ENCODE measurements at places on chromosomes 2 and 18. TPM values are rescaled to one million over a fixed set of nuclear protein-coding genes. Genes with fewer than 3 reads are reported as not detected.
A peak's percentile ranks its signal among the peaks of the same experiment; 100 is the strongest.

Gene CCDC121
- 7.1 TPM for polyA plus RNA-seq

Gene HAAO
- 16.8 TPM for polyA plus RNA-seq

Gene SIX2
- polyA plus RNA-seq: 4.5 TPM

Gene PJVK
- 7.2 TPM for polyA plus RNA-seq

Gene CNDP1
- polyA plus RNA-seq: 0.08 TPM

Gene DNER
- polyA plus RNA-seq: 2.5 TPM

Gene ICOS
- not detected for polyA plus RNA-seq

Gene ST8SIA3
- not detected for polyA plus RNA-seq

Gene AGXT
- 0.05 TPM for polyA plus RNA-seq

Gene TCF23
- 0.18 TPM for polyA plus RNA-seq

Gene STAMBP
- 52.3 TPM for polyA plus RNA-seq

Gene ANKRD36C
- not detected for polyA plus RNA-seq

Gene GAREM1
- polyA plus RNA-seq: 8.9 TPM

Gene CFAP53
- 0.18 TPM for polyA plus RNA-seq

Gene CFC1
- polyA plus RNA-seq: not detected

Gene FOXI3
- polyA plus RNA-seq: 0.05 TPM

Gene BMP10
- polyA plus RNA-seq: not detected

Gene PARD6G
- not detected for polyA plus RNA-seq

Gene NEU2
- not detected for polyA plus RNA-seq

Gene DTNA
- polyA plus RNA-seq: 105 TPM

DNA sequence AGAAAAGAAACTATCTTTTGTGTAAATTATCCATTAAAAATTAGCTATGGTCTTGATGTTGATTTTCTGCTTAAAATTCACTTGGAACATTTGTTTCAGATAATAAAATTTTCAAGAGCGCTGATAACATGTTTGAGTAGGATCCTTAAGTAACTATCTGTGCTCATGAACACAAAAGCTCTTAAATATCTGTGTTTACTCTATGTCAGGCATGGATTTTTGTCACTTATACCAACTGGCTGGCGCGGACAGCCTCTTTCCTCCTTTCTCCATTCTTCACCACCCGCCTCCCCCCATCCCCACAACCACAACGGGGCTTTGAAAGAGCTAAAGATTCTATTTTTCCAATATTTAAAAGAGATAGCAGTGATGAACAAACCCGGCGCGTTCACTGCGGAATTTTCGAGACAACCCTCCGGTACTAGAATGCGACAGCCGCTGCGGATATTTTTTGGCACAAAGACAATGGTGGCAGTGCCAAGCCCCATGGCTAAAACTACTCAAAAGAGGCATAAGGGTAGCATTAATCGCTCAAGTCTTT, 181.5 kb downstream of the TCF4 start:
- no peak for DNase-seq

DNA sequence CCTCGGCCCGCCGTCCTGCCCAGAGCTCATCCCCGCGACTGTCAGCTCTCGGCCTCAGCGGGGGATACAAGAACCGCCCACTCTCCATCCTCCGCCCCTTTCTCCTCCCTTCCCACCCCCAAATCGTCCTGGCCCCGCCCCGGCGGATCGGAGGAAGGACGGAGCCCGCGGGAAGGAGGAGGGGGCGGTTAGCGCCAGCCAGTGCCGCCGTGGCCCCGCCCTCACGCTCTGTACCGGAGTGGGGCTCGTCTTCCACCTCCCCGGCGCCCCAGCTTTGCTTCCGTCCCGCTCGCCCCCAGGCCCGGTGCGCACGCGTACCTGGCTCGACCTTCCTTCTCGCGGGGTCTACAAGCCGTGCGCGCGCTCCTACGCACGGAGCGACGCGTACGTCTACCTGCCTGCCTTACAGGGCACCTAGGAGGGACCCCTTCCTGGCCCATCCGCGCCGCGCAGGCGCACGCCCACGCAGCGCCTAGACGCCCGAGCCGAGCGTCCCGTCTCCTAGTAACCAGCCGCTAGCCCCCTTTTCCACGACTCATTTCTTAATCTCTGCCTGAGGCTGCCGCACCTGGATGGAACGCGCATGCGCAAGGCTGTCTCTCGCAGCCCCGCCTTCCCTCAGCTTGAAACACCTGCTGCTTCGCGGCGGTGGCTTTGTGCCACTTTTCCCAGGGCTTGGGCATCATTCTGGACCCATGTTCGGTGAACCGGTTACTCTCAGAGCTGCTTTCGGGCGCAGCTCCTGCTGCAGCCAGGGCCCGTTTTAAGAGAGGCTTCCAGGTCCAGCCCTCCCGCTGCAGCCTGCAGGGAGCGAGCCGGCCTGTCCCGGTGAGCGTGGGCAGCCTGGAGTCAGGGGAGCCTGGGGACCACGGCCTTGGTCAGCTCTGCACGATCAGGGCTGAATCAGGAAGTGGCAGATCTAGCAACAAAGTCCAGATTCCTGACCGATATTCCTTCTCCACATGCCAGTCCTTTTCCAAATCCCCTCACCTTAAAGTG, at the start of gene C2orf15:
Gene C2orf15 (plus strand): TSS at position 598 of the 999 bp plus-strand sequence. CDS start 8,852 bp downstream, outside the sequence.
- peak; percentile 86 for DNase-seq

GRCh38 chr2:105776560-105776928, 31.8 kb downstream of the NCK2 start:
- DNase-seq: no peak

DNA sequence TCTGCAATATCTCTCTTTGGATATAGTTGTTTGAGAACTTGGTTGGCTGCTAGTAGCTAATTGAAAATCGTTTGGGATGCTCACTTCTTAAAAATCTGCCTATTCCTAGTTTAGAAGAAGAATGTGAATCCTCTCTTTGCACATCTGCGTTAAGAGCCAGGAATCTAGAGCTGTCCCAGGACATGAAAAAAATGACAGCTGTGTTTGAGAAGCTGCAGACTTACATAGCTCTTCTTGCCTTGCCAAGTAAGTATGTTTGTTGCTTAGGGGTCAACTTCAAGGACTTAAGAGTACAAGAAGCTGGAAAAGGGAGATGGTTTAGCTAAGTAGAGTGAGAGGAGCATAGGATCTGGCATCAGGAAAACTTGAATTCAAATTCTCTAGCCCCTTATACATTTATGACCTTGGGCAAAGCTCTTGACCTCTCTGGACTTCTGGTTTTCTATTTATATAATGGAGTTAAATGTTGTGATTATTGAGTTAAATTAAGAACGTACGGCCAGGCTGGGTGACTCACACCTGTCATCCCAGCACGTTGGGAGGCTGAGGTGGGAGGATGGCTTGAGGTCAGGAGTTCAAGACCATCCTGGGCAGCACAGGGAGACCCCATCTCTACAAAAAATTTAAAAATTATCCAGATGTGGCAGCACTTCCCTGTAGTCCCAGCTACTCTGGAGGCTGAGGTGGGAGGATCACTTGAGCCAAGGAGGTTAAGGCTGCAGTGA, 55.2 kb upstream of the STON1 start:
- DNase-seq: peak; percentile 70

- no peak for DNase-seq
Measured at GRCh38 chr2:137927846-137928245, 36.4 kb upstream of the HNMT start.

- no peak for DNase-seq
Measured at GRCh38 chr18:37426586-37426985, 139.0 kb downstream of the CELF4 start.

DNA sequence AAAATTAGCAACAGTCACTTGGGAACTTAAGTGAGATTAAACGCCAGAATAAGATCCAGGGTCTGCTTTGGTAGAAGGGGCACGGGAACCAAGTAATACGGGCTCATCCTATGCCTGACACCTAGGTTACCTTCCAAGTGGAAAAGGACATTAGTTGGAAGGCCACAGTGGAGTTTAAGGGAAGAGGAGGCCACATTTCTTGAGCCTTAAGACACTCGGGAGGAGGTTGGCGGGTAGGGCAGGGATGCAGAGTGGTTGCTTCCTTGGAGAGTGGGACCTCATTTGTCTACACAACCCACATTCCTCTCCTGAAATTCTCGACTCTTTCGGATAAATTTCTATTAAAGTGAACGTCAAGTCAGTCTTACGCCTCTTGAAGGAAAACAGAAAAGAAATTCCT, 510 bp upstream of the DNAH6 start:
- no peak for DNase-seq

- no peak for DNase-seq
Measured at GRCh38 chr18:11884396-11885030, 23.6 kb downstream of the MPPE1 start.

GRCh38 chr2:15082105-15083058, 449.9 kb downstream of the LRATD1 start:
- no peak for DNase-seq

- peak; percentile 41 for DNase-seq
Measured at GRCh38 chr2:219369447-219369861, 18.3 kb downstream of the DNPEP start.

DNA sequence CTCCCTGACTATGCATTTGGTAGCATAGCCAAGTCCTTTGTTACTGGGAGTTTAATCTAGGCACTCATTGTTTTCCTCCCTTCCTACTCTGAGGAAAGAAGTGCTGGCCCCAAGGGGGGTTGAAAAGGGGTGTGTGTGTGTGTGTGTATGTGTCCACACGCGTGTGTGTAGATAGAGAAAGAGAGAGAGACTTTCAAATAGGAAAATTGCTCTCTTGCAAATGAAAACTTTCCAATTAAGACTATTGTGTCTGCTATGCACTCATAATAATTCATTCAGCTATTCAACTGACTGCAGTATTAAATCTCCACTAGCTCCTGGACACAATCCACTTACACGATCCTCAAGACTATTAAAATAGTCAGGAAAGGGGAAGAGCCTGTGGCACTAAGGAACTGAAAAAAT, 92.9 kb upstream of the CSRNP3 start:
- DNase-seq: peak; percentile 4

GRCh38 chr2:175366815-175367214, 185.3 kb upstream of the ATP5MC3 start:
- peak; percentile 67 for DNase-seq

- no peak for DNase-seq
Measured at GRCh38 chr2:18912225-18912888, 323.0 kb upstream of the NT5C1B start.

DNA sequence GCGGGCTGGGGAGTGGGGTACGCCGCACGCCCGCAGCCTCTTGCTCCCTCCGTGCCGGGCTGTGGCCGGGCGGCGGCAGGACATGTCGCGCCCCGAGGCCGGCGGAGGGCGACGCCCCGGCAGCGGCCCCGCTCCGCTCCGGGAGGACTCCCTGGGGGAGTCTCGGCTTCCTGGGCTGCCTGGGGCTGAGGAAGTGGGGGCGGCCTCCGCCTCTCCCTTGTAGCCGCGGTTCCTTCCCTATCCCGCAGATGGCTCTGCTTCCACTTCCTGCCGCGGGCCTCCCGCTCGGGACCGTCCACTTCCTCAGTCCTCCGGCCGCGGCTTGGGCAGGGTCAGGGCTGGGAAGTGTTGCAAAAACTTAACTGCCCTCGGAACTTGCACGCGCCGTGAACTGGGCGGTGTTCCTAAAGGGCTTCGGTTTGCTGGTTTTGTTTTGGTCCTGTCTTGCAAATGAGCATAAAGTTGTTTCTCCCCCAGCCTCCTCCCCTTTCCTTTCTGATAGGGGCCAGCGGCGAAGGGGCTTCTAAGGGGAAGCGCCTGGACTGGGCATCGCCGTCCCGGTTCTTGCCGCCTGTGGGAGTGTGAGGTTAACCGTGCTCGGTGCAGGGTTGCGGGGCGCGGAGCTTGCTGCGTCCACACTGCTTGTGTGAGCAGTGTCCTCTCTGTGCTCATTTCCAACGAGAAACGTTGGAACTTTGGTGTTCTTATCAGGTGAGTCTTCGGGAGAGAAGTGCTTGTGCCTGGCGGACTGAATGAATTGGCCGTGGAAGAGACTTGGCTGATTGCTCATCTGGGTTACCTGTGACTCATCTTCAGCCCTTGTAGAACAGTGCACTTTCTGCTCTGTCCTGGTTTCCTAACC, 600 bp downstream of the RALB start:
- DNase-seq: peak; percentile 82

- no peak for DNase-seq
Measured at GRCh38 chr2:158730621-158731140, 64.4 kb upstream of the DAPL1 start.

DNA sequence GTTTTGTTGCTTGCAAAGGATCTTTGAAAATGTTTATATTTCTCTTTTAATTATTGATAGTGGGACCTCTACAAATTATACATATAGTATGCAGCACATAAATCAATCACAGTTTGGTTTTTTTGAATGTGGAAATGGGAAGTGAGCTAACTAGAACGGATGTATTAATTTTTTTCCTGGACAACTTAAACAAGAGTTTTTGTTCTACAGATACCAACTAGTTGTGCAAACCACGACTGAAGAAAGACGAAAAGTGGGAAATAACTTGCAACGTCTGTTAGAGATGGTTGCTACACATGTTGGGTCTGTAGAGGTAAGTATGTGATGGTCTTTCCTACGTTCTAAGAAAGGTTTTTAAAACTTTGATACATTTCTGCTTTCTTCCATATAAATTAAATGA, 39.2 kb downstream of the NDC80 start:
- no peak for DNase-seq

DNA sequence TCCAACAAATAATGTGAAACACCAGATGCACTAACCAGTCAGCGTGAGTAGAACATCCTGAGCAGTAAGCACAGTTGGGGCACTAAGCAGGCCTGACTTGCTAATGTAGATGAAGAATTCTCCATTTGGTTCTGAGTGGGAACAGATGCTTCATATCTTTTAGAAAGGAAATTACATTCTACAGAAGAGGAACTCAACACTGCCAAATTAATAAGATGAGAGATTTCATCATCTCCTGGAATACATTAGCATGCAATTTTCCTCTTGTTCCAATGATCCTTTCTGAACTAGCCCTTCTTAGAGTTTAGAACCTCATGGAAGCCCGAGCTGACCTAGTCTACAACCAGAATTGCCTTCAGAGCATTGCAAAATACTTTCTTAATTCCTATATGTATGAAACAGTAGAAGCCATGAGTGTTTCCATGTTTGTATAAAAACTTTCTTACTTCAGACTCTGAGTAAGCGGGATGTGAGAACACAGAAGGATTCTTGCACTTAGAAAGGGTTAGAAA, 34.8 kb downstream of the COL5A2 start:
- DNase-seq: no peak

DNA sequence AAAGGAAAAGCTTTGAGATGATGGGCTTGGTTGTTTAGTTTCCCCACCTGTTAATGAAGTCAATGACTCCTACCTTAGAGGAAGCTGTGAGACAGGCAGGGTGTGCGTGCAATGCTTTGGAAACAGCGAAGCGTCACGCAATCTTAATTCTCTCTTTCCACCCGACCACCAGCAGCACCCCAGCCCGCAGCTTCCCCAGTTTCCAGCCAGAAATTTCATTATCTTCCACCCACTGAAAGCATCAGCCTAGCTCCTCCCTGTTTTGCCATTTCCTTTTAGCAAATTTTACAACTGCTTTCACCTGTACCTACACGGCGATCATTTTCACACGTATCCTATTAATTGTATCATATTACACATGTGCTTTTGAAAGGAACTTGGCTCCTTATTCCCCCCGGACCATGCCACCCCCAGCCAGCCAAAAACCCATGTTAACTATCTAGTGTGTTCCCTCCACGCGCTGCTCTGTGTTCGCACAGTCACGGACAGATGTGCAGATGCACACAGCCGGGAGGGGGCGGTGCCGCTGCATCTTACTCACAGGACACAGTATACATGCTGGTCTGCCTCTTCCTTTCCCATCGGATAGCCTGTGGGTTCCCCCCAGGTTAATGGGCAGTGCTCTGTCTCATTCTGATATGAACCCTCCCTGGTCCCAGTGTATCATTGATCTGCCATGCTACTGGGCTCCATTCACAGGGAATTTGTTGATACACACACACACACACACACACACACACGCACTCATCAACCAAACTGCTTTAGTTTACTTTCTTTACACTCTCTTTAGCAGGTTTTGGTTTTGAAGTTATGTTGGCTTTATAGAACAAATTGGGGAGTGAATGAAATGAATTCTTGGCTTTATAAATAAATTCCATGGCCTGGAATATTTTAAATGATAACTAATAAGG, 22.4 kb downstream of the CYP27C1 start:
- DNase-seq: no peak
